ENCODE measurements at places on chromosomes 7 and 10. TPM values are rescaled to one million over a fixed set of nuclear protein-coding genes. Genes with fewer than 3 reads are reported as not detected.

GJC3 gene
- 0.53 TPM for polyA plus RNA-seq

CPN1 gene
- not detected for polyA plus RNA-seq

MMP21 gene
- polyA plus RNA-seq, result 0.19 TPM

RGR gene
- not detected for polyA plus RNA-seq

HOXA5 gene
- polyA plus RNA-seq, result 2.3 TPM

ELAPOR2 gene
- 2.7 TPM for polyA plus RNA-seq

BAMBI gene
- polyA plus RNA-seq, result 3.9 TPM

TMEM236 gene
- polyA plus RNA-seq, result 0.22 TPM

PLA2G12B gene
- not detected for polyA plus RNA-seq

IDE gene
- 5.9 TPM for polyA plus RNA-seq

NEUROD6 gene
- polyA plus RNA-seq, result not detected

GPNMB gene
- 64.8 TPM for polyA plus RNA-seq

WNT8B gene
- polyA plus RNA-seq, result not detected

AIMP2 gene
- 20.9 TPM for polyA plus RNA-seq

DYDC2 gene
- not detected for polyA plus RNA-seq

ACTR3C gene
- 1.6 TPM for polyA plus RNA-seq

PRLHR gene
- not detected for polyA plus RNA-seq

FOXK1 gene
- 12.2 TPM for polyA plus RNA-seq

OR2A1 gene
- polyA plus RNA-seq, result 0.03 TPM

CUZD1 gene
- 2.4 TPM for polyA plus RNA-seq

INPP5A gene
- 11.7 TPM for polyA plus RNA-seq

ATP6V0A4 gene
- not detected for polyA plus RNA-seq

EIF4H gene
- polyA plus RNA-seq, result 133 TPM

GDF2 gene
- polyA plus RNA-seq, result not detected

GRIFIN gene
- polyA plus RNA-seq, result not detected

SPDYE6 gene
- polyA plus RNA-seq, result not detected

GDI2 gene
- 100 TPM for polyA plus RNA-seq

DIP2C gene
- 3.2 TPM for polyA plus RNA-seq

MCM10 gene
- 0.99 TPM for polyA plus RNA-seq

PPP1R3C gene
- polyA plus RNA-seq, result 1.4 TPM

ZP3 gene
- polyA plus RNA-seq, result 4.3 TPM

UCN3 gene
- polyA plus RNA-seq, result not detected

MRLN gene
- not detected for polyA plus RNA-seq

TAS2R5 gene
- 1.0 TPM for polyA plus RNA-seq

COL1A2 gene
- polyA plus RNA-seq, result 48.3 TPM

INSYN2A gene
- 0.15 TPM for polyA plus RNA-seq

GIMAP6 gene
- polyA plus RNA-seq, result 27.7 TPM

TMEM178B gene
- polyA plus RNA-seq, result 0.35 TPM

OR2A42 gene
- polyA plus RNA-seq, result 0.06 TPM

UCMA gene
- polyA plus RNA-seq, result not detected

LRRD1 gene
- polyA plus RNA-seq, result not detected

Data from spleen (tissue), 13 donors.